Effector CD8-positive, alpha-beta T cell (primary cell): ENCODE measurements at places on chromosomes 7 and 10.

GRCh38 chr10:132468216-132468615 lies 69.4 kb upstream of the INPP5A start:
- DNase-seq, result no peak

DNA sequence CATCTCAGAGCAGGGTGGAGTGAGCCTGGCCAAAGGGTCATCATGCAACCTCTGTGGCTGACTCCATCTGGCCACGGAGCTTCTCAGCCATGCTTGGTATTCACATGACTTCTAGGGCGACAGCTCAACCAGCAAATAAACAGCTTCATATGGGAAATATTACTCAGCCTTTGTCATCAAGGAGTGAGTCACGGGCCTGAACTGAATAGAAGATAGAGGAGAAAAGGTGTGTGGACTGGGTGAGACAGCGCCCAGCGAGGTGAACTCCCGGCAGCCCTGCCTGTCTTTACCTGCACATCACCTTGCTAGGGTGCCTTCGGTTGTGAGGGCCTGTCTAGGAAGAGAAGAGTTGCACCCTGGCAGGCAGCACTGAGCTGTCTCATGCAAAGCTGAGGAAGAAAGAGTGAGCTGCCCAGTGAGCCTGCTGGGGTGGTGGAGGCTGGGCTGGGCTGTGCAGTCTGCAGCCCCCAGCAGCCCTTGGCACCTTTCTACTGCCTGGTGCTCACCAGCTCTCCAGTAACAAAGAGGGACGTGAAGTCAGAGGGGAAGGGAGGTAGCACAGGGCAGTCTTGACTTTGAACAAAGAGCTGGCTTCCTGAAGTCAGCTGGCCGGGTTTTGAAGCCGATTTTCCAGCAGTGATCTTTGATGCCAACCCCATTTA lies 114.2 kb downstream of the EGFR start:
- no peak for DNase-seq

DNA sequence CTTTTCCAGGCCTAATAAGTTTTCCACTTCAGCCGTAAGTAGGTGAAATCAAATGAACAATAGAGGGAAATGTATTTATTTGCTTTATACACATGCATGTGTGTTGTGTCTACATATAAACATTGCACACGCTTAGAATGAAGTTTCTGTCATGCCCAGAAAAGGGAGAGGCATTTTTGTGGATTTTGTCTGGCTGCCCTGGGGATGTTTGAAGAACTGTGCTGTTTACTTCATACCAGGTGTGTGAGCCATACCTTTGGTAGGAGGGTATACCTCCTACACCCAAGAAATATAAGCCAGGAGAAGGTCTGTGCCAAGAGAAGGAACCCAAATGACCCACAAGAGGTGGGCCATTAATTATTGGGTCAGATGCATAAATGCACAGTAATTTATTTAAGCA lies 12.8 kb downstream of the GATAD1 start:
- no peak for DNase-seq

GRCh38 chr10:36479073-36479472 lies 646.3 kb upstream of the ANKRD30A start:
- no peak for DNase-seq

DNA sequence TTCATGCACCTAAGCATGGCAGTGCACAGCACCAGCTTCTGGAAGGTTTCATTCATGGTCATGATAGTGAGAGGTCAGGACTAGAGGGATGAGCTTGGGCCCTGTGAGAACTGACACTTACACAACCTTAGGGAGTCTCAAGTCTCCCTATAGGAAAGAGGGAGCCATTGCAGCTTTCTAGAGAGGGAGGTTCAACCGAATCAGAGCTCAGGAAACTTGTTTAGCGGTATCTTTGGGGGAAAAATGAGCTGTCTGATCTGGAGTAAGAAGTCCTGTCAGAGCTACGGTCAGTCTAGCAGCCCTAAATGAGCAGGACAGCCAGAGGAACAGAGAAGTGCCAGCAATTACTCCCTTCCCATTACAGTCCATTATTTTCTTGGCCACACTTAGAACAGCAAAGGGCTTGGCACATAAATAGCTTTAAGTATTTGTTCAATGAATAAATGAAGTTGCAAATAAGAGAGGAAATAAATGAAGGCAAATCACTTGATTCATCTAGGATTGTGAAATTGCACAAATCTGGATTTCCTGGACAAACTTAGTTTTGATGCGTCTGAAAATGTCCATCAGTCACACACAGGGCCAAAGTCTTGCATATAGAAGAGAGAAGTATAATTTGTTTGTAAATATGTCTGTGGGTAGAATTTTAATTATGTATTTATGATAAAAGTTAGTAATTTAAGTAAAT lies 262.0 kb downstream of the GLI3 start:
- DNase-seq, result no peak

GRCh38 chr10:71737001-71737833 lies 17.6 kb upstream of the C10orf105 start:
- DNase-seq, result no peak

- DNase-seq, result no peak
These were observed 71.5 kb downstream of the PRPF18 start for GRCh38 chr10:13658264-13658663.

GRCh38 chr10:86168256-86168655 lies 198.3 kb downstream of the GRID1 start:
- no peak for DNase-seq

DNA sequence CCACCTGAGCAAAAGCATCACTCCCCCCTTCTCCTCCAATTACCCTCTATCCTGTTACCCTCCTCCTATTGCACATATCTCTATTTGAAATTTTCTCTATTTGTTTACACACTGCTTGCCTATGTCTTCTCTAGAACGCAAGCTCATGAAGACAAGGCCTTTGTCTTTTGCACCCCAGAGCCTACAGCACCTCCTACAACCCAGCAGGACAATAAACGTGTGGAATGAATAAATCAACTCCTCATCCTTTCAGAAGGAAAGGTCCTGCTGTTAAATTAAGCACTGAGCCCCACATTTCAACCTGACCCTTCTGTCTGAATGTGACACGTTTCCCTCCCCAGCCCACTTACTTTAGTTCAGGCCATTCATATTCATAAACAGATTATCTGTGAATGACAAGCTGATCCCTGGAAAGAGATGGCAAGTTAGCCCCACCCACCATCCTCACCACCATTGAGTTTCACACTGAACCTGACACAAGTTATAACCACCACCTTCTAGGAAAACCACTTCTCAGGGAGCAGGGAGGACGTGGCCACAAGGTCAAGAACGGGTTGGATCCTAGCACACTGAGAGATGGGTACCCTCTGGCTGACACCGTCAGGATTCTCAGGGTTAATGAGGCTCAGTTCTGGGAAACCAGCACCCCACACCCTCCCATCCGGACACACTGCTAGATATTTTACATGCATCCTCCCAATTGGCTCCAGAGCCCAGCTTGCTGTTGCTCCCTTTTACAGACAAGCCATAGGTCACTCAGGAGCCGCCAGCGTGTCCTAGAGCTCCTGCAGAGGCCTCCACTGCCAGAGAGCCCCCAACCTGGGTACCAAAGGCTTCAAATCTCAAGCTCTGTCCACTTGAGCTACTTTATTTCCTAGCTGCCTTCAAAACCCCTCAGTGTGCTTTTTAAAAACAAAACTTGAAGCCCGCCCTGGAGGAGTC lies 934 bp downstream of the PRTFDC1 start:
- no peak for DNase-seq

DNA sequence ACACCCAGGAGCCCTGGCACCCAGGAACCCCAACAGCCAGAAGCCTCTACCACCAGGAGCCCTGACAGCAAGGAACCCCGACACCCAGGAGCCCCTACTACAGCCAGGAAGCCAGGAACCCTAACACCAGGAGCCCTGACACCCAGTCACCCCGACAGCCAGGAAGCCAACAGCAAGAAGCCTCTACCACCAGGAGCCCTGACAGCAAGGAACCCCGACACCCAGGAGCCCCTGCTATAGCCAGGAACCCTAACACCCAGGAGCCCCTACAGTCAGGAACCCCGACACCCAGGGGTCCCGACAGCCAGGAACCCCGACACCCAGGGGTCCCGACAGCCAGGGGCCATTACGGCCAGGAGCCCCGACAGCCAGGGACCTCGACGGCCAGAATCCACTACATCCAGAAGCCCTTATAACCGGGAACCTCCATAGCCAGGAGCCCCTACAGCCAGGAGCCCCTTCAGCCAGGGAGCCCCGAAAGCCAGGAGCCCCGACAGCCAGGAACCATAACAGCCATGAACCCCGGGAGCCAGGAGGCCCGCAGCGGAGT lies 440 bp upstream of the GLRX3 start:
- no peak for DNase-seq

DNA sequence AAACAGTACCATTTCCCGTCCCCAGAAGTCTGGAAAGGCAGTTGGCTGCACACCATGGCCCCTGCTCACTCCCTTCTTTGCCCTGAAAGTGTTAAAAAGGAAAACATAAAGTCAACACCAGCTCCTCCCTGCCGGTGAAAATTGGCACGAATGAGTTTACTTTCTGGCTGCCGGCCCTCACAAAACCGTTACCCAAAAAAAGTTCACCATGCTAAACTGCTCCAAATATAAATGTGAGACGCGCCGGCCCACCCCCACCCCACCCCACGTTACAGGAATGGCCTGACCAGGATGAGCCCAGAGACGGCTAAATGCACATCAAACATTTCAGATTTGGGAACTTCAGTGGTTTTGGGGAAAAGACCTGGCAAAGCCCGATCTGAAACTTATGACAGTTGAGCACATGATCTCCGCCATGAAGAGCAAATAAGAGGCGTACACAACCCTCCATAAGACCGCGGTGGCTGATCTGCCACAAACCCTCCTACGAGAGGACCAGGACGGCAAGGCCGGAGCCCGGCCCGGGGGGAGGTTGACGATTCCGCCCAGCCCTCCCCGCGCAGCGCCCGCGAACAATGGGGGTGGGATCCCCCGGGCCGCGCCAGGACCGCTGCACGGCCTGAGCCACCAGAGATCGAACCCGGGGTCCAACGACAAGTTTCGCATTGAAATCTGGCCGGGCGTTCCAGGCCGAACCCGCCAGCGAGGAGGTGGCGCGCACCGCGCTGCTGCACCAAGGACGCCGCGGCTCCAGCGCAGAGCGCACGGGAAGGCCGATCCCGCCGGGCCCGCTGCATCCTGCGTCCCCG lies 952 bp downstream of the DIP2C start:
- no peak for DNase-seq

GRCh38 chr7:32316839-32317238 lies 173.3 kb downstream of the LSM5 start:
- no peak for DNase-seq

DNA sequence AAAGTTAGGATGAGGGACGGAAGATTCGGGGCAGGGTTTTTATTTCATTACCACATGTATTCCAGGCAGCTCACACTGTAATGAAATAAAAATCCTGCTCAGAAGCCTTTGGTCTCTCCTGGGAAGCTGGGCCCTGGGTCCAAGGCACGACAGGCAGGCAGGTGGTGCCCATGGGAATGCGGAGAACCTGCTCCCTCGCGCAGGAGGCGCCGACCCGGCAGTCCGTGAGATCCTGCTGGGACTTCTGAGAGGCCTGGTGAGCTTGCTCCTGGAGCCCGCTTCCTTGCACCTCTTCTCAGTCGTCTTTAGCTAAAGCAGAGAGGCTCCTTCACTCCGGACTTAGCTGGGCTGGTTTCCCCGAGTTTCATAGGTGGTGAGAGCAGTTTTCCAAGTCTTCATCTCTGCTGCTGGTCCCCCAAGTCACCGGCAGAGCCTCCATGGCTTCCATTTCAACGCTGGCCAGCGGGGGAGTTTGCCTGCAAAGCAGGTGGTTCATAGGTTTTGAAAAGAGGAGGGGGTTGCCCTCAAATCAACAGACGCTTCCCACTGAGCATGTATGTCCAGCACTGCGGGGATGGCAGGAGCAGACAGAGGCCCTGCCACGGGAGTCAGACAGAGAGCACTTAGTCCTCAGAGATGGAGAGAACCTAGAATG lies 24.5 kb downstream of the IL15RA start:
- no peak for DNase-seq

DNA sequence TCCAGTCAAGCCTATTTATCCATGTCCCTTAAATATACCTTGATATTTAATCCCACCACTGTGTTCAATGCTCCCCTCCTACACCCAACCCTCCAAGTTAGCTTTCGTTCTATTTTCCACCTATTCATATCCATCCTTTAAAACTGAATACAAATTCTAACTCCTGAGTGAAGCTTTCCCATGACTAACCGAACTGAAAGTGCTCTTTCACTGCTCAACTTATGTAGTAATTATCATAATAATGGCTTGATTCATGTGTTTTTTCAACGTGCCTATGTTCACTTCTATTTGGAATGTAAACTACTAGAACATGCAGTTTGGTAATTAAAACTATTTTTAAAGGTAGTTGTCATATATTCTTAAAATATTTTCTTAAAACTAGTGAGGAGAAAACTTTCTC lies 58.0 kb downstream of the NDUFB2 start:
- DNase-seq, result no peak

DNA sequence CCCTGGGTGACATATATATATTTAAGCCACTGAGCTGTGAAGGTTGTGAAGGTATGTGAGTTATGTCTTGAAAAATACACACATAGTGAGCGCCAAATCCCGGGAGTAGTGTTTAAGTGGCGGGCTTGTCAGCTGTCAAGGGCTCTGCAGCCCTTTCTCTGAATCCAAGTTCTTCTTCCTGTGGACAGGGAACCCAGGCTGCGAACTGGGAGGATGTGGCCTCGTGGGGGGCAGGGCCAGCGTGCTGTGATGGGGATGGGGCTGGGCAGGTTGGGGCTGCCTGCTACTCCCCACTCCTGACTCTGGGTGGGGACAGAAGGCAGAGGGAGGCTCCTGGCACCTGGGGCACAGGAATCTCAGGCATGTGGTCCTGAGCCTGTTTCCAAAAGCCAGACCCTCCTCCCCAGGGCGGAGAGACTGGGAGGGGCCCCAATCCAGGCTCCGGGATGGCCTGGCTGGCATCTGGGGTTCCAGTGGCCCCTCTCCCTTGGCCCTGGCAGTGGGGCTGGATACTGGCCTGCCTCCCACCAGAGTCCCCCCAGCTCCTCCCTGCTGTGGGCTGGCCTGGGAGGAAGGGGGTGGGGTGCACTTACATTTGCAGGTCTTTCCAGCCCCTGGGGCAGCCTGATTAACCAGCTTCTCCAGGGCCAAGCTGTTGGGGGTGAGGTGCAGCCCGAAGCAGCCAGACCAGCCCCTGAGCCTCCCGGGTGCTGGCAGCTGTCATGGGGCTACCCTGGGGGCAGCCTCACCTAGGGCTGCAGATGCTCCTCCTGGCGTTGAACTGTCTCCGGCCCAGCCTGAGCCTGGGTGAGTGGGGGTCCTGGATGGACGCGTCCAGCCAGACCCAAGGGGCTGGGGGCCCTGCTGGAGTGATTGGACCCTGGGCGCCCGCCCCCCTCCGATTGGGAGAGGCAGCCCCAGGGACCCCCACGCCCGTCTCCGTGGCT lies at the start of gene UPK3B:
UPK3B (plus strand) TSS at position 622 of the 947 bp plus-strand sequence; CDS start at position 723, 101 bp downstream.
- DNase-seq, result no peak

DNA sequence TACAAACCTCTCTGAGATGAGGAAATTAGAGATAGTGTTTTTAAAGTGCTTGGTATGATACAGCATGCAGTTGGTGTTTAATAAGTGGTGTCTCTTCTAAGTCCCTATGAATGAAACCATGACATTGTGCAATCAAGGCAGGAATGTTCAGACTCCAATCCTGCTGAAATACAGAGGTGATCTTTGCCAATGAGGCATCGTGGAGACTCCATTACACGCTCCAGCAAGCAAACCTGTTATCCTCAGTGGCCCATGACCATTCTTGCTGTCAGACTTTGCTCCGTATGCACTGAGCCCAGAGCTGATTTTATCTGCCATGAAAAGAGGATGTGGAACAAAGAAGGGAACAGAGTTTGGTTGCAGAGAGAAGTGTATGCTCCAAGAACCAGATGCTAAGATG lies 47.3 kb downstream of the CDHR3 start:
- DNase-seq, result no peak
